ENCODE measurements at places on chromosomes 16 and 17.

DNA sequence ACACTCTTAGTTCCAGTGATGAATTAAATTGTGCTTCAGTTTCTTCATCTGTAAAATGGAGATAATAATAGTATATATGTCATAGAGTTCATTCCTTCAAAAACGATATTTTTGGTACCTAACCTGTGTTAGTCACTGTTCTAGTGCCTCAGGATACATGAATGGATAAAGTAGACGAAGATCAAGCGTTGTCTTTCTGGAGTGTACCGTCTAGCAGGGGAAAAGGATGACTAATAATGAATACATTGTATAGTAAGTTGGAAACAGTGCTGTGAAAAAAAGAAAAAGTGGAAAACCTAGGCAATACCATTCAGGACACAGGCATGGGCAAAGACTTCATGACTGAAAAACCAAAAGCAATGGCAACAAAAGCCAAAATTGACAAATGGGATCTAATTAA lies 8.6 kb downstream of the KRT10 start:
- DNase-seq: no peak

DNA sequence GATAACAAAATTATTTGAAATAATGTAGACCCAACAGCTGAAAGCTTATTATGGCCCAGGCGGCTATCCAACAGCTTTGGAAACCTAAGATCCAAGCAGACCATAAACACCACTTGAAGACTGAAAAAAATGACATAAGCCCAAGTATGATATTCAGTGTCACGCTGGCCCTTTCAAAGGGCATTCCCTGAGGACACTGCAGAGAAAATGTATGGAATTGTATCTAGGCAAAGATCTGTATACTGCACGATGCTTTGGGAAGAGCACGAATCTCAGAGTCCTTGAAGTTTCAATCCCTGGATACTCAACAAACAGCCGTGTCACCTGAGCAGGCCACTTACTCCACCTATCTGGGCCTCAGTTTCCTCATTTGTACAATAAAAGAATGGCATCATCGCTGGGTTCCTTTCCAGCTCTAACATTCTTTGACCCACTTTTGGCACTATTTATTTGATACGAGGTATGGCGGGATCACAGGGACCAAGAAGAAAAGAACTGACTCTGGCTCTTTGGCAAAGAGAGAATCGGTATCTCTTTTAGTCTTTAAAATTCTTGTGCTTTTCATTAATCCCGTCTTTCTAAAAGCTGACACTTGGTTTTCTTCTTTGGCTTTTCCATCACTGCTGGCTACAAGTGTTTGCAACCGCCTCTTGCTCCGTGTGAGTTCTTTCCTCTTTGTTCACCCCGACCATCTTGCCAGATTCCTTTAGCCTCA lies 1.2 kb downstream of the STAT5B start:
- DNase-seq: no peak

DNA sequence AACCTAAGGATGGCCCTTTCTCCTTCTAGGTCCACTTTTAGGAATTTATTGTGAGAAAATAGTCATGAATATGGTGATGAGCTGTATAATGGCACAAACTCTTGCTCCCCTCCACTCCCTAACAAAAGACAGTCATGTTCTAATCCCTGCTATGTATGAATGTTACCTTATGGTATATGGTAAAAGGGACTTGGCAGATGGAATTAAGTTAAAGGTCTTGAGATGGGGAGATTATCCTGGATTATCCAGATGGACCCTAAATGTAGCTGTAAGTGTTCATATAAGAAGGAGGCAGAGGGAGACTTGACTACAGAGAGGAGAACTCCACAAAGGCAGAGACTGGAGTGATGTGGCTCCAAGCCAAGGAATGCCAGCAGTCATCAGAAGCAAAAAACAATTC lies 296.1 kb downstream of the SOX9 start:
- DNase-seq: no peak

DNA sequence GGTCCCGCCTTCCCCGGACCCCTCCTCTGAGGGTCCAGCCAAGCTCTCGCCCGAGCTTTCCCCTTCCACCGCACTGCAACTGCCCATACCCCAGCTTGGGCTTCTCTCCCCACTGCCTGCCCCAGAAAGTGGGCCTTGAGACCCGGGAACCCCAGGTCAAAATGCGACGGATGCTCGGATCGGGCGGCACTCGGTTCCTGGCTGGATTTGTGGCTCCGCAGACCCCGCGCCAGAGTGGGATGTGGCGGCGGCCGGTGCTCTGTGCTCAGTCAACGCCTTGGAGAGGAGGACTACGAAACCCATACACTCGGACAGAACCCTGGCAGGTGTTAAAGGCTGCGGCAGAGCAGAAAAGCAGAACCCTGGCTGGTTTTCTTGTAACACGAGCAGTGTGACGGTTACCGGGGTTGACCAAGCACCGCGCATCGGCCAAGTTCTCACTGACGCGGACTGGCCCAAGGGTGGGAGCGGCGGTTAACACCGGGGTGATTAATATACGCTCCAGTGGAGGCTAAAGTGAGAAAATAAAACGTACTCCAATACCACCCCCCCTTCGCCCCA lies 885 bp upstream of the SLFN13 start:
- DNase-seq: no peak

- DNase-seq: no peak
Observed at GRCh38 chr17:7972131-7972785, 30.2 kb upstream of the GUCY2D start.

Measured in stimulated activated CD8-positive, alpha-beta memory T cell treated with anti-CD3 and anti-CD28 coated beads, Interleukin-4, amount 100 ng/mL, for 1 hour (primary cell).